ENCODE measurements at places on chromosomes 4 and X.

- no peak for DNase-seq
Observed at GRCh38 chrX:16671005-16671404, 21.0 kb downstream of the S100G start.

- DNase-seq, result no peak
Observed at GRCh38 chrX:119266364-119266995, 30.4 kb downstream of the PGRMC1 start.

DNA sequence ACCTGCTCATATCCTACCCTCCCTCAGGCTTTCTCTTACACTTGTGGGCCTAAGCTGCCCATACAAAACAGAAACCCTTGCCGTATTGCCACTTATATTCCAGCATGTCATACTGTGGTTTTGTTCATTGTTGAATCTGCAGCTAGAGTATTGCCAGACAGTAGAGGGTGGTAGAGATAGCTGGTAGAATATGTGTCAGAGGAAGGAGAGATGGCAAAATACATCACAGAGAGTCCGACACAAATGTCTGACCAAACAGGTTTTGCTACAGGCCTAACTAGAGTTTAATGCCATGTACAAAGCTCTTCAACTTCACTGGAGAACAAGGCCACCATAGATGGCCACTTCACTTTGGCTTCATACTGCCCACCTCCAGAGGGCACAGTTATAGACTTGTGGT, 160.1 kb downstream of the EFHC2 start:
- no peak for DNase-seq

- DNase-seq, result no peak
Observed at GRCh38 chr4:69881173-69881773, 21.3 kb upstream of the SULT1E1 start.

Measured in retinal pigment epithelial cell (primary cell).